ENCODE measurements at places on chromosomes 5 and 9.

DNA sequence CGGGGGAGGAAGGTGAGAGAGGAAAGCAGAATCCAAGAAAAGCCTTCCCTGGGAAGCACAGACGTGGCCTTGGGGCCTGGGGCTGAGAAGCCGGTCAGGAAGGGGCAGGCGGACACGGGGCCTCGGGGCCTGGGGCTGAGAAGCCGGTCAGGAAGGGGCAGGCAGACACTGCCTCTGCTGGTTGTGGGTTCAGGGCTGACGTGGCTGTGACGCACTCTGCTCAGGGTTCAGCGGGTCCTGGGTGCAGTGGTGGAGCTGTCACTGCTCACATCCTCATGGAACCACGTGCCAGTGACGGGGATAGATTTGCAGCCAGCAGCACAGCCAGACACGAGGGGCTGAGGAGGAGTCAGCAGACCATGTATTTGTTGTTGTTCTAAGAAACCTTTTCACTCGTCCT is 12.8 kb downstream of the PAEP start:
- no peak for DNase-seq

GRCh38 chr5:68343421-68343826 is 127.9 kb downstream of the PIK3R1 start:
- no peak for DNase-seq

DNA sequence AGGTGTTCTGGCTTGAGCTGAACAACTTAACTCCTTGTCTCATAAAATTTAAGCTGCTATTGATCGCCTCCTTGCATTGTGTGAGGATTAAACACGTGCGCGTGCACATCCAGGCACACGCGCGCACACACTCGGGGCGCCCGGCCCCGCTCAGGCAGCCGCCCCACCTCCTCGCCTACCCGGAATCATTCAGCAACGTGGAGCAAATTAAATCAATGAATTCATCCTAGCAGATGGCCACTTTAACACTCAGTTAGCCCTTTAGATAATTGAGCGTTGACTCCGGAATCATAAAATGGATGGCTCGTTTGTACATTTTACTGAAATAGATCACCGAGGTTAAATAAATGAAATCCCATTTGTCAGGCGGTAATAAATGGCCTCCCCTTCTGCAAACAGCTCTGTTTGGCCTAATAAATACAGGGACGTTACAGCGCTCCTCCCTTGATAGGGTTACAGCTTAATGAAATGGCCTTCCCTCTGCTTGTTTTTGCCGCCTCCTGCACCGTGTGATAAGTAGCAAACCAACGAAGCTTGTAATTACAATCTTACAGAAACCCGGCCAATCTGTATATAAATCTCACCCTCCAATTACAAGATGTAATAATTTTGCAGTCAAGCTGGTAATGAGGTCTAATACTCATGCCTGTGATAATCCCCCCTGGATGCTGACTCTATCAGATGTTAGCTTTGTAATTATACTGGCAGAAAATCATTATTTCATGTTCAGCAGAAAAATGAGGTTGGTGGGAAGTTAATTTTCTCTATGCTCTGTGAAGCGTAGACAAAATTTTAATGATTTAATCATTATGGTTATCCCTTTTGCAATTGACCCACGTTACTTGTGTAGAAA is 229.7 kb upstream of the IRX4 start:
- no peak for DNase-seq

GRCh38 chr9:35566417-35566816 is 38.6 kb upstream of the TESK1 start:
- no peak for DNase-seq

DNA sequence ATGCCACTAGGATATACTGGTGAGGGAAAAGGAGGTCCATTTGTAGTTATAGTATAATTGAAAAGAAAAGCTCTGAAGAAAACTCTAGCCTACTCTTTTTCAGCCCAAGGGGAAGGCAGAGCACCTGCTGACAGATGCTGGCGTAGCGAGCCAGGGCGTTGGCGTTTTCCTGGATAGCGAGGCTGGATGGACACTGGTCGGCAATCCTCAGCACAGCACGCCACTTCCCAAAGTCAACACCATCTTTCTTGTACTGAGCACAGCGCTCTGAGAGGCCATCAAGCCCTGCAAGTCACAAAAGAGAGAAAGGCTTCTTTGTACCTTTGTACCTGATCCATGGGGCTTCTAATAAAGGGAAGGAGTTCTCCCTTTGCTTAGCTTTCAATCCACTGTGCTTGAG is 8.2 kb downstream of the ALDOB start:
- no peak for DNase-seq

GRCh38 chr5:74034733-74035132 is 408.7 kb downstream of the ARHGEF28 start:
- peak; percentile 54 for DNase-seq

GRCh38 chr9:114414346-114414745 is 26.6 kb upstream of the AKNA start:
- DNase-seq: no peak

GRCh38 chr9:122991370-122991830 is 42.1 kb upstream of the GPR21 start:
- DNase-seq: no peak

- DNase-seq: no peak
Observed at GRCh38 chr9:125038166-125038565, 97.3 kb upstream of the GOLGA1 start.

GRCh38 chr5:56900395-56900794 is 9.0 kb upstream of the SETD9 start:
- DNase-seq: no peak

Data from amygdala (tissue), 56 donors.